Activated gamma-delta T cell treated with Interleukin-2 at 50 U/mL for 16 hours (primary cell): ENCODE measurements at places on chromosomes 12 and 14.

GRCh38 chr12:113140706-113141105 is 5.1 kb upstream of the RASAL1 start:
- no peak for DNase-seq

DNA sequence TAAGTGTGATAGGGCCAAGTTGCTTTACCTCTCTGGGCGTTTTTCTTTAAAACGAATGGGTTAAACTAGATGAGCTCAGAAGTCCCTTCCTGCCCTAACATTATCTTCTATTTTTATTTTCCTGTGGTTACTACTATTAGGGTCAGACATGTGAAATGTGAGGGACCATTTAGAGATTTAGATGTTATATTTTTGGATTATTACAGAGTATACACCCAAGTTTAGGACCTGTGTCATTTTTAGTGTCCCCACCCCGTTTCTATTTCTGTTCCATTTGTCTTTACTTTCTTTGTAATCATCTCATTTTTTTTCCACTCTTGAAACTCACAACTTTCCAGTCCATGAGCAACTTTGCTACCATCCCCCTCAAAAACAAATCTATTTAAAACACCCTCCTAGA is 56.3 kb downstream of the SLC4A8 start:
- no peak for DNase-seq

DNA sequence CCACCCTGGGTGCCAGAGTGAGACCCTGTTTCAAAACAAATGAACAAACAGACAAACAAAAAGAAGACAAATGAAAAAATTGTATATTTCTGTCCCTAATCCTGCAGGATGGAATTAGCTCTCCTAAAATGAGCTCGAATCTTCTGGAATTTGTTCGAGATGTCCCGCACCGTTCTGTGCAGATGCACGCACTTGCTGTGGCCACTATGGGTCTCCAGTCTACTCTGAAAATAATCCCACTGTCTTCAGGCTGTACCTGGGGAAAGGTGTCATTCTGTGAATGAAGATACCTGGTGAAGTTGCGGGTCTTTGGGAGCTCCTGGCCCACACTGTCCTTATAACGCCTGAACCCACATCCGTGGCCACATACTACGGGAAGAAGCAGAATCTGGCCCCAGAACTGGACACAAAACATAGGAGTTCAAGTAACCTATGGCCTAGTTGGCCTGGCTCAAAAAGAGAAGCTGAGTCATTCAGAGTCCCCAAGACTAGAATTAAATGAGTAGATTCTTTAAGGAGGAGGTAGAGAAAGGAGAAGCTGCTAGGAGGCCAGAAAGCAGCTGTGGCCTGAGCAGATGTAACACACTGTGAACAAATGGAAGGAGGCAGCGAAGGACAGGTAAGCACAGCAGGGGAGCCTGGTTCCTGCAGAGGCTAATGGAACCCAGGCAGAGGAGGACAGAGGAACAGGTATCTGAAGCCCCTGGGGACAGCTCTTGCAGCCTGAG is 108.6 kb downstream of the FOXN3 start:
- DNase-seq: no peak

DNA sequence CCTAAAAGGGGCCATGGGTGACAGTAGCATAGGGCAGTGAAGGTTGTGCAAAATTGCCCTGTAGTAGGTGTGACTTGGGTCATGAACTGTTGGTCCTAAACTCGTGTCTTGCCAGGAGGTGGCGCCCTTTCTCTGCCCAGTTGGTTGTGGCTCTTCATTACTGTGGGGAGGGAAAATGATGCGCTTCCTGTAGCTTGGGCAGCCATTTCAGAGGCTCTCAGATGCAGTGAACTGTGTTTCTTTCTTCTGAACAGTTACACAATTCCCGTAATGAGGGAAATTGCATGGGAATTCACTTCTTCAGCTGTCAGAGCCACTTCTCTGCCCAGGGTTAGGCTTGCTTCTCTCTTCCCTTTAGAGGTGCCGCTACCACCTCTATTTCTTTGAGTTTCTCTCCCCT is 148.1 kb upstream of the NRXN3 start:
- no peak for DNase-seq

GRCh38 chr12:111260732-111261131 is 108.2 kb downstream of the PHETA1 start:
- DNase-seq: no peak

GRCh38 chr12:127803545-127803944 is 463.4 kb upstream of the TMEM132C start:
- no peak for DNase-seq

GRCh38 chr12:126358806-126359205 is 1293.6 kb downstream of the AACS start:
- no peak for DNase-seq

DNA sequence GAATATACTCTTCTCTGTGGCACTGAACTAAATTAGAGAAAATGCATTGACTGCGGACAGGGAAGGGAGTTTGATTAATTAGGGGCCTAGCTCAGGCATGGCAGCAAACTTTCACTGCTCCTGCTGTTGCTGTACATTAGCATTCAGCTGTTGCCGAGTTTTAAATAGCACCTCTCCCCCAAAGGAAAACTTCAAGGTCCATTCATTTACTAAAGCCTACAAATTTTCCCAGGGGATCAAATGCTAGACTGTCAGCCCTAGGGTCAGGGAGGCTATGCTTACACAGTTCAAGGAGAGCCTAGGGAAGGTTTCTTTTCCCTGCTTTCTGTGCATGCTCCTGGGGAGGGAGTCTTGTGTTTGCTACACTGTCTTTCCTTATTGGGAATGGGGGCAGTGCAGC is 60.0 kb upstream of the GZMB start:
- no peak for DNase-seq

GRCh38 chr14:36824854-36825253 is 163.2 kb downstream of the PAX9 start:
- DNase-seq: no peak

DNA sequence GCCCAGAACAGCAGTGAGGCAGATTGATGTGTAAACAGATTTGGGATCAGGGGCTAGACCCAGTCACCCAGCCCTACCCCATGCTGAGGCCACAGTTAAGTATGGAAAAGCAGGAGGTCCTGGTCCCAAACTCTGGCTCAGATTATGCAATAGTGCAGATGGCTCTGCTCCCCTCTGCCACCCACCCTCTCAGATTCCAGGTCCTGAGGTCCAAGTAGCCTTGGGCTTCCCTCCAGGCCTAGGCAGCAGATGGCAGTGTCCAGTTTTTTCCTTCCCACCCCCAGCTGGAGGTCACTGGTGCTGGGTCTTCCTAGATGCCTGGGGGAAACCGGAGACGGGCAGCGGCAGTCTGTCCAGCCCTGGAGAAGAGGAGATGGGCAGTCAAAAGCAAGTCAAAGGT is 2.8 kb upstream of the DHH start:
- no peak for DNase-seq

GRCh38 chr14:94383777-94384176 is 4.6 kb downstream of the SERPINA1 start:
- DNase-seq: no peak

DNA sequence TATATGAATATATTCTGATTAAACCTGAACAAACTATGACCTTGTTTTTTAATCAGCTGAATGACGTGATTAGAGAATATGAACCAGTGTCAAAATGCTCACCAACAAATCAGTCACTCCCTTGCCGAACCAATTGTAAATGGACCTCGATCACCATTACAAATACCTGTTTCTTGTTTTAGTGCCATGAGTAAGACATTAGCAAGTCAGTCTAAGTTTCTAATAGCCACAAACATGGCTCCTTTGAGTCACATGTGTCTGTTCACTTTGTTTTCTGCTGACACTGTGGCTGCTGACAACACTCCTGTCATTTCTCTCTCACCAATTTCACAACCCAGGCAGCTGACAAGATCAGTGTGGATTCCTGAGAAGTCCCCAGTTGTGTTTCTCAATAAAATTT is 286.2 kb upstream of the MDGA2 start:
- DNase-seq: no peak

- DNase-seq: no peak
Measured at GRCh38 chr12:109912855-109913321, 12.8 kb downstream of the TCHP start.

DNA sequence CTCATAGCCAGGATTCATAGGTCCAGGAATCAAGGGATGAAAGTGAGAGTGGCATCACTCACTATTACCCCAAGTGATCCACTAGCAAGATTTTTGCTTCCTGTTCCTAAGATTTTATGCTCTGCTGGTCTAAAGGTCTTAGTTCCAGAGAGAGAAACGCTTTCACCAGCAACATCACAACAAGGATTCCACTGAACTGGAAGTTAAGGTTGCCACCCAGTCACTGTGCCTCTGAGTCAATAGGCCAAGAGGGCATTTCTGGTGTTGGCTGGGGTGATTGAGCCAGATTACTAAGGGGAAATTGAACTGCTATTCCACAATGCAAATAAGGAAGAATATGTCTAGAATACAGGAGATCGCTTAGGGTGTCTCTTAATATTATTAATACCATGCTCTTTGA is 142.5 kb upstream of the ARID2 start:
- DNase-seq: no peak

DNA sequence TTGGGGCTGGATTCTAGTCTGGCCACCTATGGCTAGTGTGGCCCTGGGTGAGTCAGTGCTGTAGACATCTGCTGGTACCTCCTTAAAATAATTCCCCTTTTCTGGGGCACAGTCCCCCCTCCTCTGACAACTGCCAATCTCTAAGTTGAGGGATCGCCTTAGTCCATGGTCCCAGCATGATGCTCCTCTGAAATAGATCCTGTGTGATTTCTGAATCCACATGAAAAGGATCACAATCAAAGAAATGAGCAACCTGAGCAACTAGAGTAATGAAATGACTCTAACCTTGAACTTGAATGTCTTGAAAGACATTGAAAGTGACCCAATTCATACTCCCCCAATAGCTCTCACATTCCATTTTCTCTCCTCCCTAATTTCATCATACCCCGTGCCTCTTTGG is 332.5 kb downstream of the VRK1 start:
- DNase-seq: no peak

DNA sequence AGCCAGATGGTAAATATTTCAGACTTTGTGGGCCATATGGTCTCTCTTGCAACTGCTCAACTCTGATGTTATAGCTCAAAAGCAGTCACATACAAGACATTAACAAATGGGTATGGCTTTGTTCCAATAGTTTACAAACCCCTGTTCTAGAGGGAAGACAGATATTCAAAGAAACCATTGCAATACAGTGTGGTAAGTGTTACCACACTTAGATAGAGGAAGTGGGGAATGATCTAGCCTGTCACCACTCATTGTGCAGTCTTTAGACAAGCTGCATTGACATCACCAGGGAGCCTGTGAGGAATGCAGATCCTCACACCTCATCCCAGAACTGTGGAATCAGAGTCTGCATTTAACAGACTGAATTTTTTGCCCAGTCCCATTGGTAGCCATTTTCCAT is 80.0 kb upstream of the RGS6 start:
- DNase-seq: no peak

GRCh38 chr14:22519877-22520685 is 68.9 kb downstream of the DAD1 start:
- no peak for DNase-seq

- no peak for DNase-seq
Measured at GRCh38 chr14:96055753-96056508, 16.8 kb downstream of the C14orf132 start.

GRCh38 chr12:6231359-6232268 is 31.4 kb downstream of the CD9 start:
- DNase-seq: no peak

DNA sequence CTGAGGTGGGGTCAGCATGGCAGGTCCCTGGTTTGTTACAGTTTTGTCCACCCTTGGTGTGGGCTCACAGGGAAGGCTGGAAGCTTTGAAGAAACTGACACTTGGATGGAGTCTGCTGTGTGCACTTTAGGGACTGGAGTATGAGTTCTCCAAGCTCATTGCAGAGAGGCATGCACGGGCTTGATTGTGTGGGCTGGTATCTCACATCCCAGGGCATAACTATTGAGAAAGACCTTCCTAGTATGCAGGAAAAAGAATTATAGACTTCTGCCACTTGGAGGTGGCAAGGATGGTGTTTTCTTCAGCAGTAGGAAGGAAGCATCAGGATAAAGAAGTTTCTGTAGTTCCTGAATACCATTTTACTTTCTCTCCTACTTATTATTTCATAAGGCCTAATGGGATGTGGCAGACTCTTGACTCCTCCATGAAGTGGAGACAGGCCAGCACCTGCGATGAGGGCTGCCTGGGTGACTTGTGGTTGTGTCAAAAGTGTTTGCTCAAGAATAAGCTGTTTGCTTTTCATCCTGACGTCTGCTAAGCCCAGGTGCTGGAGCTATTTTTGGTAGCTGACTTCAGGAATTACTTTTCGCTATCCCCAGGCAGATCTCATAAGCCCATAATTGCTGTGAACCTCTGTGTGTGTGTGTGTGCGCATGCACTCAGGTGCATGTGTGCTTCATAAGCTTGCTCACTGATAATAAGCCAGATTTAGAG is 125.8 kb downstream of the KTN1 start:
- no peak for DNase-seq

DNA sequence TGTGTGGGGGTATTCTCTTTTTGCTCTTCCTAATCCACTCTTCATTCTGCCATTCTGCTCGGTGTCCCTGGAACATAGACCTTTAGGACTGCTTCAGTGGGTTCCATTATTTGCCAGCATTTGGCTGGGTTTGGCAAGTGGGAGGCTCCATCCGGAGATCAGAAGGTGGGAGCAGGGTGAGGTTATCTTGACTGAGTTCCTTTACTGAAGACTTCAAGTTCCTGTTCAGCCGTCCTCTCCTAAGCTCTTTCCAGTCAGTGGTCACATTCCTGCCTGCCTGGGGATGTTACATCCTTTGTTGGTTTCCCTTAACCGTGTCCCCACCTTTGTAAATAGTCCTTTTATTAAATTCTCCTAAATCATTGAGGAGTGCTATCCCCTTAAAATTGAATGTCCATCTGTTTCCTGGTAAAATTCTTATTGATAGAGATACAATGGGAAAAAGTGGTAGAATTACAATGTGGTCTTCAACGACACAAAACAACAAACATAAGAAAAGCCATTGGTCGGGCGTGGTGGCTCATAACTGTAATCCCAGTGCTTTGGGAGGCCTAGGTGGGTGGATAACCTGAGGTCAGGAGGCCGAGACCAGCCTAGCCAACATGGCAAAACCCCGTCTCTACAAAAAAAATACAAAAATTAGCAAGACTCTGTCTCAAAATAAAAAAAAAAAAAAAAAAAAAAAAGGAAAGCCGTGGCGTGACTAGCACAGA is 5.0 kb upstream of the MIA2 start:
- DNase-seq: no peak

DNA sequence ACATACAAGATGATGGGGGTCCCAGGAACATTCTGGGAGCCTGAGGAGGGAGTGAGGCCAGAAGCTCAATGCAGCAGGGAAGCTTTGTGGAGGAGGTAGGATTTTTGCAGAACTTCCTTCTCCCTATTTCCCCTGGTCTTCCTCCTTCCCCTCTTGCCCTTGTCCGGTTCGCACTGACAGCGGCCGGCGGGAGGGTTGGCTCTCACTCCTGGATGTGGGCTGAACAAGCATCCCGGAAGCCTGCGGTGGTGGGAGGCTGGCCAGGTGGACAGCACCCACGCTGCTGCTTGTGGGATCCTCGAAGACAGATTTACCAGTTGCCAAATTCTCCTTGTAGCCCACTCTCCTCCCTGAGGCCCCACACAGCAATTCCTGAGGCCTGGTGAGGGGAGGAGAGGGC is 112.2 kb downstream of the KCNA5 start:
- no peak for DNase-seq
